Fibroblast of villous mesenchyme (primary cell): ENCODE measurements at places on chromosomes 4 and X. TPM values are rescaled to one million over a fixed set of nuclear protein-coding genes. Genes with fewer than 3 reads are reported as not detected.

SORCS2 gene
- under 0.01 TPM in 2 replicates for total RNA-seq

ASMT gene
- not detected in 2 replicates for total RNA-seq

HERC6 gene
- 8.7 and 12.5 TPM in 2 replicates for total RNA-seq

TEX13B gene
- not detected in 2 replicates for total RNA-seq

FAM199X gene
- total RNA-seq, result 25.1 and 35.8 TPM in 2 replicates

MAGEB10 gene
- not detected in 2 replicates for total RNA-seq

TLR10 gene
- total RNA-seq, result not detected in 2 replicates

RAB41 gene
- total RNA-seq, result not detected in 2 replicates

RBMXL3 gene
- not detected in 2 replicates for total RNA-seq

SRP72 gene
- total RNA-seq, result 62.5 and 93.3 TPM in 2 replicates

SPATA18 gene
- 7.7 and 18.1 TPM in 2 replicates for total RNA-seq

PNMA6F gene
- total RNA-seq, result not detected in 2 replicates

RHOH gene
- total RNA-seq, result under 0.01 TPM in 1 of 2 replicates, not detected in the other

PRR32 gene
- total RNA-seq, result not detected in 2 replicates

RNF150 gene
- 12.2 and 16.4 TPM in 2 replicates for total RNA-seq

DOK7 gene
- not detected in 2 replicates for total RNA-seq

ZNF732 gene
- total RNA-seq, result 0.43 and 0.64 TPM in 2 replicates

GPR78 gene
- 0.97 and 2.2 TPM in 2 replicates for total RNA-seq

CLIC2 gene
- 1.3 and 2.6 TPM in 2 replicates for total RNA-seq

USP17L24 gene
- not detected in 2 replicates for total RNA-seq

SPARCL1 gene
- under 0.01 TPM in 1 of 2 replicates, not detected in the other for total RNA-seq

DCLK2 gene
- total RNA-seq, result 13.0 and 24.2 TPM in 2 replicates

PRDM8 gene
- total RNA-seq, result 7.3 and 7.7 TPM in 2 replicates

FGF2 gene
- 66.0 and 176 TPM in 2 replicates for total RNA-seq

SLC49A3 gene
- 3.9 and 7.1 TPM in 2 replicates for total RNA-seq

USP17L26 gene
- not detected in 2 replicates for total RNA-seq

SMR3B gene
- total RNA-seq, result not detected in 2 replicates

EDA gene
- total RNA-seq, result under 0.01 TPM in 1 of 2 replicates, not detected in the other

CENPVL1 gene
- total RNA-seq, result not detected in 2 replicates

SYTL4 gene
- 4.3 and 32.9 TPM in 2 replicates for total RNA-seq
